Eye (tissue), 1 donor: ENCODE measurements at places on chromosomes 5 and 9.

GRCh38 chr9:88995627-88996026, 4.4 kb downstream of the S1PR3 start:
- no peak for DNase-seq

DNA sequence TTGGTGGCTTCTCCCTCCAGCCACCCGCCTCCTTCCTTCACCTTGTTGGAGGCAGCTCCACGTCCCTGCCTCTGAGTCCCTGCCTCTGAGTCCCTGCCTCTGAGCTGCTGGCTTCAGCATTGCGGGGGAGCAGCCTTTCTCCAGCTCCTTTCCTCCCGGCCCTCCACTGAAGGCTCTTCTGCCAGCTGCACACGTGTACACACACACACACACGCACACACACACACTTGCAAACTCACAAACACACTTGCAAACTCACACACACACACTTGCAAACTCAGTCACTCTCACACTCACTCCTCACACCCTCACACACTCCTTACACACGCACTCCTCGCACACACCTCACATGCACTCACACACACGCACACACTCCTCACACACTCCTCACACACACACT, 45.1 kb downstream of the C9orf50 start:
- no peak for DNase-seq

GRCh38 chr9:79573412-79573923, 1.7 kb downstream of the TLE4 start:
- DNase-seq: peak; percentile 60

- no peak for DNase-seq
These were observed 2.4 kb downstream of the MRPS2 start for GRCh38 chr9:135502873-135503321.

GRCh38 chr5:73706963-73707362, 81.0 kb downstream of the ARHGEF28 start:
- no peak for DNase-seq

GRCh38 chr9:84759300-84759750, 89.8 kb downstream of the NTRK2 start:
- DNase-seq: no peak

DNA sequence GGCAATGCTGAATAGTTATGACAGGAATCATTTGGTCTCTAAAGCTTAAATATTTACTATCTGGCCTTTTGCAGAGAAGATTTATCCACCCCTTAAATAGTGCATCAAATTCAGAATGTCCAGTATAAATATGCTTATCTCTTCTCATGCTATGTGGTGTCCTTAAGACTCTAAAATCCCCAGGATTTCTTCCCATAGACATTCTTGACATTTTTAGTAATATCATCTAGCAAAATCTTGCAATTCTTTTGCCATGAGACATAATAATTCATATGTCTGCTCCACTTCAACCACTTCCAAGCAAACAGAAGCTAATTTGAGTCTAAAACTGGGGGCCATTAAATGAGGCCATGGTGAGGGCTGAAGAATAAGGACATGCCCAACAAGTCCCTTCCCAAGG, 1923.4 kb upstream of the CDH9 start:
- no peak for DNase-seq

DNA sequence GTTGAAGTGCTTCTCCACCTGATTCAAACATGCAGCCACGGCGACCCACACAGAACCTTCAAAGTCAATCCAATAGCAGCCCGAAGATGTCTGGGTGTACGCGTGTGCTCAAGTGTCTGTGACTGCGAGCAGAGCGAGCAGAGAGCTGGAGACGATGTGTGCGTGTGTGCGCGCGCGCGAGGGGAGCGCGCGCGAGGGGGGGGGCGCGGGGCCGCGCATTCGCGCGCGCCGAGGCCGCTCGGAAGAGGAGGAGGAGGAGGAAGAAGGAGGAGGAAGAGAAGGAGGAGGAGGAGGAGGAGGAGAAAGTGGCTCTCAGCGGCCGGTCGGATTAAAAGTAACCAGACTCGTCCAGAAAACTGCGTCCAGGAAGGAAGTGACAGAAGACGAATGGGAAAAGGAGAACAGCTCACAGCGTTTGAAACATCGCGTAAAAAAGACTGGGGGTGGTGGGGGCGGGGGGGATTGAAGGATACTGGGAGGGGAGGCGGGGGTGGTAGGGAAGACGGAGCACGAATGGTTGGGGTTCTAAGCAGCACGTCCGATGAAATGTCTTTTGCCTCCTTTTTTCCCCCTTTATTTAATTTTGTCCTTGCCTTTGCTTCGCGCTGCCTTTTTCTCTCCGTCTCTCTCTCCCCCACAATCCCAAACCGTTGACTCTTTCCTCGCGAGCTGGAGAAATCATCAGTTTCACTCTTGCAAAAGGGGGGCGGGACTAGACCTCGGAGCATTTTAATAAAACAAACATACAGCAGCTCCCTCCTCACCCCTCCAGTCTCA, at the start of gene MEF2C:
Gene MEF2C (minus strand): TSS at position 126 of the 777 bp plus-strand sequence. CDS start 59,396 bp downstream, outside the sequence.
- DNase-seq: peak; percentile 88

DNA sequence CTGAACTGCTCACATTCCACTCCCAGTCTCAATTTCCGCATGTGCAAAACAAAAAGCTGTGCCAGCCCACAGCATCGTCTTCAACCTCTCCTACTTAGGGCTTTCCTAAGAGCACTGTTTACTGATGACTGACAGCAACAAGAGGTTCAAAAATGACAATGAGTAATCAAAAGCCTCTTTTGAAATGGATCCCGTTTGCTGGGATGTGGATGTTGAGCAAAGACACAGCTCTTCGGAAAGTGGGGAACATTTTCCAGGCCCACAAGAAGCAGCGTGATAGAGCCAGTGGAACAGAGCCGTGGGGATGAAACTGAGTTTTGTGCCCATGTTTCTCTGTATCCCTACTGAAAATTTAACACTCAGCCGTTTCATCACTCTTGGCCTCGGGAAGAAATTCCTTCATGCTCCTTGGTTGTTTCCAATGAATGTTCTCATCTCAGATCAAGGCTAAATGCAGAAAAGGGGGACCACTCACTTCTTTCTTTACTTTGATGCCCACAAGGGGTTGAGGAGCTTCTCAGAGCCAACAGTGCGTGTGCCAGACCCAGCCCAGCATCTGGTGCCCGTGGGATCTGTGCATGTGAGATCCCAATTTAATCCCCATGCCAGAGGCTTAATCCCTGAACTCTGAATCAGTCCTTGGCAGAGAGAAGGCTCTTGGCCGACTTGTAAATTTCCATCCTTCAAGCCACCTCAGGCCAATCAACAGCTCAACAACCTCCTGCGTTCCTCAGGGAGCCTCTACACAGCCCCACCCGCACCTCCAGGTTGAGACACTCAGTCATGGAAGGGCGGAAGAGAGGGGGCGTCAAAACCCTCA, 230.2 kb upstream of the DAPK1 start:
- no peak for DNase-seq

DNA sequence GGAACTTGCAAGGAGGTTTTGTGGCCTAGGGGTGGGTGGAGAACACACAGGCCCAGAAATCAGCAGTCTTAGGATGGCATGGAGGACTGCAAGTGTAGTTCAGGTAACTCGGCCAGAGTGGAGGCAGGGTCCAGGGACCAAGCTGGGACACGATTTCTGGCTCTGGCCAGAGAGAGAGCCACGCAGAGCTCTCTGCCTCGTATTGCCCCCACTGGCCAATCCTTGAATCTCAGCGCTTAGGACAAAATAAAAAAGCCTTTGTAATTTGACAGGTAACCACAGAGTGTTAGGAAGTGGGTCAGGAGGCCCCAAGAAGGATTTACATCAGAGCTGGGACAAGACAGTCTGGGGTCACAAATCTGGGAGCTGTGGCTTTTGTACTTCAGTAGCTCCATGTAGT, 11.7 kb downstream of the MAP3K1 start:
- peak; percentile 31 for DNase-seq

GRCh38 chr9:106796771-106797170, 66.2 kb upstream of the ZNF462 start:
- DNase-seq: no peak

GRCh38 chr5:65699338-65699737, 22.6 kb downstream of the SGTB start:
- DNase-seq: no peak

GRCh38 chr9:72262063-72262462, 102.9 kb downstream of the ZFAND5 start:
- DNase-seq: no peak

- no peak for DNase-seq
These were observed 182.1 kb downstream of the FBN2 start for GRCh38 chr5:128355961-128356360.

DNA sequence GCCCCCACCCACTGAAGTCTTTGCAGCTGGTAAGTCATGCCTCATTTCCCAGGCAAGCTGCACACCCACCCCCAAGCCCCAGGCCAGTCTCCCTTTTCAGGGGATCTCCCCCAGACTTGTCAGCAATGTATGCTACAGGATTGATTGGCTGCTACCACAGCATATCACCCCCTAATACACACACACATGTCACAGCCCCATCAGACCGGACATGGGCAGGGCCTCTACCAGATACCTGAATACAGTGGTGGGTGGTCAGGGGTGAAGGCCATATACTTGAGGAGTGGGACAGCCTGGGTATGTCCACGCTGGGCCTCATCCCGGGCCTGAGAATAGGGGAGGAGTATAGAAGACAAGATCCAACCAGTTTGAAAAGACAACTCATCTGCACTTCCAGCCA, 63.4 kb upstream of the ARAP3 start:
- no peak for DNase-seq

- no peak for DNase-seq
These were observed 208.2 kb upstream of the ADRA1B start for GRCh38 chr5:159708090-159708489.

- DNase-seq: no peak
These were observed 78.1 kb downstream of the CFAP95 start for GRCh38 chr9:69898714-69899209.

DNA sequence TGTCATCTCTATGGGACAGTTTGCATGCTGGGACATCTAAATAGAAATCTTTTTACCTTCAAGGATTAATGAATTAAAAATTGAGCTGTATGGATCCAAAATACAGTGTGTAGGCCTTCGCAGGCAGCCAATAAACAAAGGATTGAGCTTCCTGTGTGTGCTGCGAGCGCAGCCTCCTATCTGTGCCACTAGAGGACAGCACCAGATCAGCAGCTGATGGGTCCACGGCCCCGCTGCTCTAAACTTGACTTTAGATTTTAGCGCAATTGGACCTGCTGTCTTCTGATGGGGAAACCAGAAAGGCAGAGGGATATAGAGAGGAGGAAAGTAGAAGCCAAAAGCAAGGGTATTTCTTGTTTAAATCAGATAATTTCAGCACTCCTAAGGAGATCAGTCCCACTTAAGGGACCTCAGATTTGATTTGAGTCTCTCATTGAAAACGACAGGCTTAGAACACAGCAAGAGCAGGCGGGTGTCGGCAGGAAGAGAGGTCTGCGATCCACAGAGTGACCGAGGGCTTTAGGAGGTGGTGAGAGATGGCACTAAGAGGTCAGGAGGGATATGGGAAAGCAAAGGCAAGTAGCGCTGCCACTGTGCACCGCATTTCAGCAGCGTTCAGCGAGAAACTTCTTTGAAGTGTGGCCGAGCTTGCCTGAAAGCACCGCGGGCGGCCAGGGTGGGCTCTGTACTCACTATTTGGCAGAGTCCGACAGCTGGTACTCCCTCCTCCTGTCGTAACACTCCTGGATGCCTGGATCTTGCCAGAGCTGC, 214.3 kb downstream of the GNA14 start:
- peak; percentile 86 for DNase-seq

DNA sequence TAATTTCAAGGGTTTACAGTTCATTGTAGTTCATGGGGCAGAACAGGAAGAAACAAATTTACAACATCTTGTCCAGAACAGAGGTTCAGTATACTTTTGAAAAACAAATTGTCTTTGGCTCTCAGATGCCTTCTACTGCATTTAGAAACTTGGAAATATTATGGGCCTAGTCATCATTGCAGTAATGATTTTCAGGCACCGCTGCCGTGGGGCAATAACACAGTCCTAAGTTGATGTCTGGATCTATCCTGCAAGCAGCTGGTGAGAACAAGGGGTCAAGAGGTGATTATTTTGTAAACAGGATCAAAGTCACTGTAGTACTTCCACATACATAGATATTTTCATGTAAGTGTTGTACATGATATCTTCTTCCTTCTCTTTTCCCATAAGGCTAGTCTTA, 82.5 kb upstream of the CAST start:
- DNase-seq: no peak

DNA sequence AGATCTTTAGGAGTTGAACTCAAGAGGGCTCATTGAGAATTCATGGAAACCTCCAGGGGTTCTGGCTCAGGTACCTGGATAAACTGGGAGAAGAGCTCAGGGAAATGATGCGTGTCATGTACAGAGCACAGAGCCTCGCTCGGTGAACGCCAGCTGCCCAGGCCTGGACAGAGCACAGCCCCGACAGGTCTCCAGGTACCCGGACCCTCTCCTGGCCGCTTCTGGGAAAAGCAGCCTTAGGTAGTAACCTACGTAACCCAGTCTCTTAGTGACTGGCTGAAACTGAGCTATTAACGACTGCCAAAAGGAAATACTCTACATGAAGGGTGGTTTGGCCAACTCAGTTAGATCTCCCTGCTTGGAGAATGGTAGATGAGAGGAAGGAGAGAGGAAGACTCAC, 157.4 kb downstream of the TTLL11 start:
- DNase-seq: no peak

DNA sequence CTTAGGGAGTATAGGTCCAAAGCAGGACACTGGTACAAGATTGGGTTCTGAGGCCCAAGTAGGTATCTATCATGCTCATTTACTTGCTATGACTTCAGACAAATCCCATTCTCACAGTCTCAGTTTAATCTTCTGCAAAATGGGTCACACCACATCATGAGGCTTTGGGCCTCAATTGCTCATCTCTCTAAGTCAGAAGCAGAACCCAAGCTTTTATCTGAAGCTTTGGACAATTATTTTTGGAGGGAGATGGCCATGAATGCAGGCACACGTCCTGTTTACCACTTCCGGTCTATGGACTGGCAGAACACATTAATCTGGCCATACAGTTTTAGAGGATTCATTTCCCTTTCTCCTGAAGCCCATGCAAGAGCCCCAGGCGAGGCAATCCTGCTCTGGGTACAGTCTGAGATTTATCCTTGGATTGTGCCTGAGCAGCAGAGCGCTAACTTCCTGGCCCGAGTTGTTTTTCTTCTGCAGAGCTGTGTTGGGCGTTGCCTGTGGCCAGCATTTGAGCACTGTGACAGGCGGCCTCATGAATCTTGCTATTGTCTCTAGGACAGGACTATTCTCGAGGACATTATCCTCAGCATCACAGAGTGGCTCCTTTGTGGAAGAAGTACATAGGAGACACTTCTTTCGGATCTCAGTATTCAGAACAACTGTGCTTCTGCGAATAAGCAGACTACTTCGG, 16.1 kb downstream of the SLC22A4 start:
- no peak for DNase-seq
